ENCODE measurements at places on chromosomes 2 and 18.

- no peak for DNase-seq
- H3K36me3 ChIP-seq = peaks cover 1% of the 10 kb centered on the region
- peaks cover 30% of the 10 kb centered on the region for H3K4me1 ChIP-seq
- no peak overlapping the region for H3K27ac ChIP-seq
- H3K4me3 ChIP-seq = no peak overlapping the region
Observed at GRCh38 chr2:218783688-218784087, 1.7 kb downstream of the CYP27A1 start.

- H3K27ac ChIP-seq = peak overlapping the region; percentile 17
- H3K4me1 ChIP-seq = peaks cover 20% of the 10 kb centered on the region
- H3K27me3 ChIP-seq = peaks cover 15% of the 10 kb centered on the region
- no peak overlapping the region for H3K4me3 ChIP-seq
- peak; percentile 75 for DNase-seq
- no peaks in the 10 kb centered on the region for H3K36me3 ChIP-seq
Observed at GRCh38 chr2:232457121-232458011, 1.4 kb downstream of the ALPI start.

- no peak overlapping the region for H3K4me3 ChIP-seq
- no peak overlapping the region for H3K27ac ChIP-seq
- peaks cover 3% of the 10 kb centered on the region for H3K27me3 ChIP-seq
- peaks cover 17% of the 10 kb centered on the region for H3K4me1 ChIP-seq
- H3K36me3 ChIP-seq = no peaks in the 10 kb centered on the region
- DNase-seq = no peak
Observed at GRCh38 chr2:231526341-231527090, 3.7 kb downstream of the NMUR1 start.

DNA sequence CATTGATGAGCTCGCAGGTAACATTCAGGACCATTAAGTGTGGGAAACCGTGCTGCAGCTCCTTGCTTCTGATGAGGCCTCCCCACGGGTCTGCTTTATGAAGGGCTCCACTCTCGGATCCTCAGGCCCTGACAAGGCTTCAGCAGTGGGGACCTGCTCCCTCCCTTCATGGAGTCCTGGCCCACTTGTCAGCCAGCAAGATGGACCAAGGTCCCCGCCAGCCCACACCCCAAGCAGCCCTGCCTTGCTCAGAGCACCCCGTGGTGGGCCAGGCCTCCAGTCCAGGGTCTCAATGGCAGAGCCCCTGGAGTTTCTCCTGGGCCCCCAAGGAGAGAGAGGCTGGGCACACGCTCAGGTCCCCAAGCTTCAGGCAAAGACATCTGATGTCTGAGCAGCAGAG lies 41.5 kb downstream of the CROCC2 start:
- no peak overlapping the region for H3K4me3 ChIP-seq
- H3K4me1 ChIP-seq = no peaks in the 10 kb centered on the region
- H3K27ac ChIP-seq = no peak overlapping the region

DNA sequence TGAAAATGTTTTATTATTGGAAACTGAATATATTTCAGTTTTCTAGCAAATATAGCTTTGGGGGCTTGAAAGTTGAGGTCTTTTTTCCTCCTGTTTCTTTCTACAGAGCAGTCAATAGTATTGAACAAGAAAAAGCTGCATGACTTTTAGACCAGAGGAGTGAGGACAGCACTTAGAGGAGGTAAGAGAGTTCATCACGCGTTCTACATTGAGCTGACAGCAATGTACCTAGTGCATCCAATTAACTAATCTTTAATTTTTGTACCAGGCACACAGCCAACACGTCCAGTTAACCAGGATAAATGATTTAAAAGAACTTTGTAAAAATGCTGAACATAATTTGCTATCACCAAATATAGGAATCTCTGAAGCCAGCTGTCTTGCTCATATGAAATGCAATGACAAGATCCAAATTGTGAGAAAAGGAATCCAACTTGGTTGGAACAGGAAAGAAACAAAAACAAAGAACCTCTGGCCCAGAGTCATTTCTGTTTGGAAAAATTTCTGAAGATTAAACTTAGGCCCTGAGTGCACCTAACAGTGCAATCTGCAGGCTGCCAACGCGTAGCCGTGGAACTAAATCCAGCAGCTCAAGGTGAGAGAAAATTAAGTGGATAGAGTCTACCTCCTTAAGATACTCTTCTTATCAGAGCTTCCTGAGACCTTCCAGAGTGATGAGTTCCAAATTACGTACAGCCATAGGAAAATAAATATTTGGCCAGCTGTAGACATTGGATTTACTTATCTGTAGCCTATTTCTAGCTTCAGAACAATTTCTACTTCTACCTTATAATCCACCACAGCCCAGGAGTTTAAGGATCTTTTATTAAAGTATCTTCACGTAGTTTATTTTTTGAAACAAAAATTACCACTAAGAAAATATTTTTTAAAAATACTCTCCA lies 20.6 kb upstream of the SPTBN1 start:
- H3K4me1 ChIP-seq = peaks cover 11% of the 10 kb centered on the region
- no peaks in the 10 kb centered on the region for H3K27me3 ChIP-seq
- no peaks in the 10 kb centered on the region for H3K36me3 ChIP-seq
- H3K27ac ChIP-seq = no peak overlapping the region
- no peak overlapping the region for H3K4me3 ChIP-seq
